Thoracic aorta (tissue), 2 donors: ENCODE measurements at places on chromosomes 1 and 21.

DNA sequence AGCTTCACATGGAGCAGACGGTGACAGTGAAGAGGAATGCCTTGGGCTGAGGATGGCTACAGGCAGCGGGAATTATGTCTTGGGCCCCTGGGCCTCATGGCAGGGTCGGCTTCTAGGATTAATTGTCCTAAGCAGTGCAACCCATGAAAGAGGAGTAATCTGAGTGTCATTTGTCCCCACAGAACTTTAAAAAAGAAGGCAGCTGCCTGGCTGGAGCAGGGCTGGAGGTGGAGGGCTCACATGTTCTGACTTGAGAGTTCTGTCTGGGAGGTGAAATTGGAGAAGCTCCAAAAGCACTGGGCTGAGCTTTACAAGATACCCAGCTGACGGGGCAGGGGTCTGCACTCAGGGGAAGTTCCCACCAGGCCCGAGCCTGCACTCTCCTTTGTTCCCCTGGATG lies 22.6 kb downstream of the CACNA1S start:
- DNase-seq, result no peak

GRCh38 chr1:17080880-17081279 lies 27.0 kb upstream of the SDHB start:
- no peak for DNase-seq

DNA sequence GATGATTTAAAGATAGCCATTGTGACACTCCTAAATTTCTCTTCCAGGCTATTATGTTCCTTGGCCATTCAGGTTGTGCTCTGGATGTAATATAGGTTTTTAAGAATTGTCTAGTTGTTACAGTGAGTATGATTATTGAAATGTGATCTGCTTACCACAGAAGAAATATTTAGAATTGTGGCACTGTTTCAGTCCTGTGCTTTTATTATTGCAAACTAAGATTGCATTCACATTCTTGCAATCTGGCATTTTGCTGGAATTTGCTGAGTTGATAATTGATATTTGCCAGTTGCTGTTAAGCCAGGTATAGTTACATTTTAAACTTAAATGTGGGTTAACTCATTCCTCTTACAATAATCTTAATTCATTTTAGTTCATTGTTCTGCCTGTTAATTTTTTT lies 22.3 kb downstream of the EXO1 start:
- DNase-seq, result no peak

DNA sequence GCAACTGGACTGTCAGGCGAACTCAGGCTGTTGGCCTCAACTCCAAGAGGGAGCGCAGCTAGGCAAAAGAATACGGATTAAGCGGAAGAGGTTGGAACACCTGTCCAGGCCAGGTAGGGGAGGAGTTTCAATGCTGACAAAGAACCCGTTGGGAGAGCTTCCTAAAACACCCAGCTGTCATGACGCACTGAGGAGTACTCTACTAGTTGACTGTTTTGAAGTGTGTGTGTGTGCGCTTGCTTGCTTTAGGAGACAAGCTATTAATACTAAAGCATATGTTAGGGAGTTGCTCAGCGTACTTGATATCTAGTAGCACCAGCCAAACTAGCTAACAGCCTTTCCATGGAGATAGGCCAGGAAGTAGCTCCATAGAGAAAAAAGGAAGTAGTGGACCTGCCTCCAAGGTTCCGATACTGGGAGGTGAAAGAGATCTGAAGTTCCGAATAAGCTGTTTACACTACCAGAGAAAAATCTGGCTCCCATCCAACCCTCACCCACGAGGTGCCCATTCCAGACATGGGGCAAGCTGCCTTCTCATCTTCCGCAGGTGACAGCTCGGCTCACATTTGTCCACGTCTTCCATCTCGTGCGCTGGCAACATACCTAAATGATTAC lies 974 bp upstream of the FNBP1L start:
- no peak for DNase-seq

GRCh38 chr1:226541631-226542622 lies 6.6 kb upstream of the STUM start:
- no peak for DNase-seq

GRCh38 chr21:36165356-36165755 lies 8.7 kb downstream of the DOP1B start:
- DNase-seq, result no peak
